A549 treated with Hydrocortisone at 1 μM for 4 hours (cell line): ENCODE measurements at places on chromosomes 7 and 10. TPM values are rescaled to one million over a fixed set of nuclear protein-coding genes. Genes with fewer than 3 reads are reported as not detected.

The RNF133 gene
- total RNA-seq, result not detected in 5 replicates

The GIMAP6 gene
- not detected in 5 replicates for total RNA-seq

The CACNB2 gene
- total RNA-seq, result not detected in 5 replicates

The NUDT13 gene
- 2.6 to 3.9 TPM (median 3.4 TPM) in 5 replicates for total RNA-seq

The CCDC172 gene
- not detected in 5 replicates for total RNA-seq
